ENCODE measurements at places on chromosomes 3 and 15.

DNA sequence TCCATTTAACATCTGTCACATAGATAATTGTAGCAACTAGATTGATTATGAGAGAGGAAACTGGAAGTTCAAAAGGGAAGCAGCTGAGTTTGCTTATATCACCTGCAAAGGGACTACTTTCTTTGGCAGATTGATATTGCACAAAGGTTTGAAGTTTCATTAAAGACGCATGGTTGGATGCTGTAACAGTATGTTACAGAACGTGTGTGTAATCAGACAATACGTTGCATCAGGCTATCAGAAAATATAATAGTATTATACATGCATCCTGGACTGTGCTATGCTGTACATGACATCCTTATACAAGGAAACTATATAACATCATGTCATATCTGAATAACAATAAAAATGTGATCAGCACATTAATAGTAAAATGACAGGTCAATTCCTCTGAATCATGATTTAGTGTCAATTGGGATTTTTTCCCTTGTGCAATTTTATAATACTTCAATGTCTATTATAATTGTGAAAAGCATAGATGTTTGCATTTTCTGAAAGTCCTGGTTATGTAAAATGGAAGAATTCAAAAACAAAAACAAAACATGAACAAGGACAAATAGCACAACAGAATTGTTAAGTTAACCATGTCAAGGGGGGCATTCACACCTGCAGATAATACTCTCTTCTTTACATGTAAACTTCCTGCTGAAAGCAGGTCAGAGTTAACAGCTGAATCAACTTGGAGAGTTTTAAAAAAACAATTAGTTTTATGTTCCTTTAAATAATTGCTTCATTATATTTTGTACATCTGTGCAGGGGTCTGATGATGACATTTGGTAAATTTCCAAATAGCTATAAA lies 283.2 kb upstream of the KCNH8 start:
- DNase-seq = no peak

DNA sequence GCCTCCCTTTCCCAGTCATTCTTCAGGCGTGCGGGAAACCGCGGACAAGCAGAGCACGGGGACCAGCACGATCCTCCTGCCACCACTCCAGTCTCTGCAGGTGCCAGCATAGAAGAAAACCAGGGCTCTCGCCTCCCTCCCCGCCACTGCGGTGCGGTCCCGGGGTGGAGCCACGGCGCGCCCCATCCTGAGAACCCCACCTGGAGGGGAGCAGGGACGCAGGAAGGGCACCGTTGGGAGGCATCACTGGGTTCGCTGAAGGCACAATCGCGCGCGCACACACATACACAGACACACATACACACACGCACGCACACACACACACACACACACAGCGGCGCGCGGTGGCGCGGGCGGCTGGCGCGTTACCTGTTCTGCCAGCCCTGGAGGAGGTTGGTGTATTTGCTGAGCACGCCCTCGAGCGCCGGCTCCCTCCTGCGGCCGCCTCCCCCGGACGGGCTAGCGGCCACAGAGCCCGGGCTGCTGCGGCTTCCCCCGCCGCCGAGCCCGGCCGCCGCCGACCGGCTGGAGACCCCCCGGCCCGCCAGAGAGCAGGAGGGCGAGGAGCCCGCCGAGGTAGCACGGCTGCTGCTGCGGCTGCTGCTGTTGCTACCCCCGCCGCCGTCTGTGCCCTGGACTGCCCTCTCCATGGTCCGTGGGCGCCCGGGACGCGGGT lies 394 bp downstream of the OSBPL10 start:
- DNase-seq = peak; percentile 42

DNA sequence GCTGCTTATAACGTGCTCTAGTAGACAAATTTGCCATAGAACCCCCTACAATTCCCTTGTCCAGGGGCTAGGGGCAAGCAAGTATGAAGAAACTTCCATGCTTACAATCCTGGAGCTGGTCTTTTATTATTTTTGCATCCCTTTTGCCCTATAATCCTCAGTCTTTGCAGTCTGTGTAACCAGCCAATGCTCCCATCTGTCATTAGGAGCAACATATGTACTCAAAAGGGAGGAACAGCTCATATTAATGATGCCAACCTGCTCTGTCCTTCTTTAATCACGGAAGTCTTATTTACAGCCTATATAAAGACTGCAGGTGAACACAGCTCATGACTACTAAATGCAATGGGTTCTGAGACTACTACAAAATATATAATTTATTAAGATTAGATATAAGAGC lies 263.3 kb downstream of the ZIC1 start:
- DNase-seq = no peak

- DNase-seq = no peak
Observed at GRCh38 chr3:133283958-133284807, 115.7 kb upstream of the BFSP2 start.

DNA sequence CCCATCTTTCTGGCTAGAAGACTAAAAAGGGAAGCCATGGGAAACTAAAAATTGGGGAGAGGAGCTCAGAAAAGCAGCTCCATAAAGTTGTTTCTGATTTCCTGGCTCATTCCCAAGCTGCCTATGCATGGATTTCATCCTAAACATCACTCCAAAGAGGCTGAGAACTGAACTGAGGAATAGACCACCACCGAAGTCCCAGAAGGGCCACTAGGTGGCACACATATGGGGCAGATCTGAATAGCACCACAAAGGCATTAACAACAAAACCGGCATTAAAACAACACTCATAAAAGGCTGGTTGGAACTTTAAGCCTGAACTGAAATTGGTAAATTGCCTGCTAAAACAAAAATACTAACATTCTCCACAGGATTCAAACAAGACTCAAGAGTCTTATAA lies 106.3 kb downstream of the PLD1 start:
- DNase-seq = peak; percentile 56

DNA sequence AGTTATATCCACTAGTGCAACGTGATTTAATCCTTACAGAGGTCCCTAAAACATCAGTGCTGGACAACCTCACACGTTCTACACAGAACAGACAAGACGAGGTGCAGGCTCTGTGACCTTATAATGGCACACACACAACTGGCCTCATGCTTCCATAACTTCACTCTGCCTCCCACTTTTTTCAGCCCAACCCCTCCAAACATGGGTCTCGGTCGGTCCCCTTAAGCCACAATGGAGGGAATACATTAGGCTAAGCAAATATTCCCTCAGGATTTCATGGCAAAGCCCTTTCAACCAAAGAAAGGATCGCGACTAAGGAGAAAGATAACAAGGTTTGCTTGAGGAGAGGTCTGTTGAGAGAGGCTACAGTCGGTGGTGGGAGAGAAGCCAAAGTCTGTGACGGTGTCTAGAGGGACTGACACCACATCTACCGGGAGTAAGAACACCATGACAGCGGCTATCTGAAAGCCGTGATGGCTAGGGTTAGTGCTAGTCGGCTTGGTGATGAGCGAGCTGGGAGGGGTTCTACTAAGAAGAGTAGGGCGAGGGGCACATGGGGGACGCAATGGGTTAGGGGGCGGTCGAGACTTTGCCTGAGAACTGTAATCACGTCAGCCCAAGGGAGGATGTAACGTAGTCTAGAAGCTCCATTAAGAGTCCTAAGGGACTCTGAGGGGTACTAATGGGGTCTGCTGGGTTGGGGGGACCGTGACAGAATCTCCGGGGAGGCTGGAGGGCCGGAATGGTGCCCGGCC lies 1.0 kb downstream of the MYO9A start:
- peak; percentile 32 for DNase-seq

- peak; percentile 41 for DNase-seq
Observed at GRCh38 chr3:146280864-146281263, 30.0 kb upstream of the PLSCR4 start.

GRCh38 chr15:96142498-96142897 lies 188.0 kb upstream of the NR2F2 start:
- no peak for DNase-seq

DNA sequence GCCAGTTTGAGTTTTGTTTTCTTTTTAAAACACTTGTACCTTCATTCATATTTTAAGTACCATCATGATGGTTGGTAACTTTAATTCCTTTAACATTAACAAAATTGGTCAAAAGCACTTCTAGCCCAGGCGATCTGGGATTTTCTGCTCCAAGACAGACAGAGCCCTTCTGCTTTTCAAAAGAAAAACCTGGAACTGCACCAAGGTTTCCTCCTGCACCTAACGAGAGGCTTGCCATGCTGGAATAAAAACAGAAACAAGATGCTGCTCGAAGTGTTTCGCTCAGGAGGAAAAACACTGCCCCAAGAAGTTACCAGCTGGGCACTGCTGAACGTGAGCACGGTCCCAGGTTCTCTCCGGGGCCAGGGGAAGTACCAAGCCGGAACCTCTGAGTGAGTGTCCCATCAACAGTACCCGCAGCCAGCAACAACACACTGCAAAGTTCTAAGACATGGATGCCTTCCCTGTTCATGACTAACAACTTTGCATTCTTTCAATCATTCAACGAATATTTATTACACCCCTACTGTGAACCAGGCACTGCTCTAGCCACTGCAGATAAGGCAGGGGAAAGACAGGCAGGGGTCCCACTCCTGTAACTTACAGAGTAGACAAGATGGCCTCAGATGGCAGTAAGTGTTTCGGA lies 98.8 kb downstream of the XXYLT1 start:
- DNase-seq = peak; percentile 74

DNA sequence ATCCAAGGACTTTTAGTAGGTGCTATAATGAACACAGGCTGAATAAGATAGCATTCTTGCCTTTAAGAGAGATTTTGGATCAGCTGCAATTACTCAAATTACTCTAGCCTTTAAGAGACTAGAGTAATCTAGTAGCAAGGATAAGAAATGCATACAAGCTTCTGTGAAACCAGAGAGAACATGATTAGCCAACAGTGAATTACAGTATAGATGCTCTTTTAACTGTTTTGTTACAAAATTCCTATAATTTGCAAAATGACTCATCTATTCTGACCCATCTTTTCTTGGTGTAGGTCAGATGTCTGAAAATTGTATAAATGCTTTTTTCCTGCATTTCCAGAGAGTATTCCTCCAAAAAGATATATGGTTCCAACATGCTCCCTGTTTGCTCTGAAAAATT lies 66.9 kb downstream of the CEP63 start:
- DNase-seq = no peak
